Activated gamma-delta T cell treated with Interleukin-2 at 50 U/mL for 16 hours (primary cell): ENCODE measurements at places on chromosomes 5 and 9.

DNA sequence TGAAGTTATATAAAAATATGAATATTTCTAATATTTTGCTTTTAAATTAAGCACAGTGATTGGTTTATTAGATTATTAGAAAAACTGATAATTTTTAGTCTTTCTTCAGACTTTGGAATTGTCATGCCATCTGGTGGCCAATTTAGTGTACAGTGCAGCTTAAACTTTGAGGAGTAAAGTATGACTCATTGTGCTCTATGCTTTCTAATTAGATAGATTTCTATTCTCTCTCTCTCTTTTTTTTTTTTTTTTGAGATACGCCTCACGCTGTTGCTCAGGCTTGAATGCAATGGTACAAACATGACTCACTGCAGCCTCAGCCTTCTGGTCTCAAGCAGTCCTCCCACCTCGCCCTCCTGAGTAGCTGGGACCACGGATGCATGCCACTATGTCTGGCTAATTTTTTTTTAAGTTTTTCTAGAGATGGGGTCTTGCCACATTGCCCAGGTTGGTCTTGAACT is 42.1 kb upstream of the GPR21 start:
- DNase-seq: peak; percentile 5

DNA sequence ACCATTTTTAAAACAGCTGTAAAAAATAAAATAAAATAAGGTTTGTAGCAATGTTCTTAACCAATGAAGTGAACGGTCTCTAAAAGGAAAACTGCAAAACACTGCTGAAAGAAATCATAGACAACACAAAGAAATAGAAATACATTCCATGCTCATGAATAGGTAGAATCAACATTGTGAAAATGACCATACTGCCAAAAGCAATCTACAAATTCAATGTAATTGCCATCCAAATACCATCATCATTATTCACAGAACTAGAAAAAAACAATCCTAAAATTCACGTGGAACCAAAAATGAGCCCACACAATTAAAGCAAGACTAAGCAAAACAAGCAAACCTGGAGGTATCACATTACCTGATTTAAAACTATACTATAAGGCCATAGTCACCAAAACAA is 67.6 kb upstream of the RGMB start:
- DNase-seq: no peak

GRCh38 chr9:125522328-125522725 is 184.7 kb downstream of the MAPKAP1 start:
- no peak for DNase-seq

DNA sequence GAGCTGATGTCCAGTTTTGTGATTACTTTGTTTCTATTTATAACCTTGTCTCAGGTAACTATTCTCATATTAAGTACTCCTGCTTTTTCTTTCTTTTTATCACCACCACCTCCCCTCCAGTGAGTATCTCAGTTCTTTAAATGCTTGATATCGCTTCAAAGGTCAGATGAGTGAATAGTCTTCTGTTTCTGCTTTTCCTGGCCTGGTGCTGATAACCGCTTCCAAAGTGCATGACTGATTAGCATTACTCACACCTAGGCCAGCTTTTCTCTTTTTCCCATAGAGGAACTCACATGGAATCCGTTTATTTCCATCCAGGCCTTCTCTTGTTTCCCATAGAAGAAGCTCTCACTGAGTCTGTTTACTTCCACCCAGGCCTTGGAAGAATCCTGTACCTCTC is 3.2 kb downstream of the SLC36A1 start:
- no peak for DNase-seq

DNA sequence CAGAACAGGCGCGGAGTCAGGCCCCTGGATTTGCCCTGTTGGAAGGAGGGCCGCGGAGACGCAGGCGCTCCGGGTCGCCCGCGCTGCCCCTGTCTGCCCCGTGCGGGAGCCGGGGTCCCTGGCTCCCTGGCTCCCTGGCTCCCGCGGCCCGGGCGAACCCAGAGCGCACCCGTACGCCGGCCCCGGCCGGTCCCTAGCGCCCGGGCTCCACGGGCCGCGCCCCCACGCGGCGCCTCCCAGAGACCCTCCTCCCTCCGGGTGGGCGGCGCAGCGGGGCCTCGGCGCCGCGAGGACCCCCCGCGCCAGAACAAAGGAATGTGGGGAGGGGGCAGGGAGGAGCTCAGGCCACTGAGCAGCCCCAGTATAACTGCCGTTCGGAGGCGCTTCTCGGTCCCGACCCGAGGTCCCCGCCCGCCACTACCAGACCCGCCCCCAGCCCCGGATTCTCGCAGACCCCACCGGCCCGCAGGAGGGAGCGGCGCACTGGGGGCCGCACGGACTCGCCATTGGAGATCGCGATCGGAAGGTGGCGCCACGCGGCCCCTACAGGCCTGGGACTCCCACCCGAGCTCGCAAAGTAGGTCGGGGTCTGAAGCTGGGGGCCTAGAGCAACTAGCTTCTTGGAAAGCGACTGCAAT is 2.4 kb downstream of the NFIL3 start:
- no peak for DNase-seq

- no peak for DNase-seq
Observed at GRCh38 chr5:151128817-151129216, 28.8 kb downstream of the ANXA6 start.

DNA sequence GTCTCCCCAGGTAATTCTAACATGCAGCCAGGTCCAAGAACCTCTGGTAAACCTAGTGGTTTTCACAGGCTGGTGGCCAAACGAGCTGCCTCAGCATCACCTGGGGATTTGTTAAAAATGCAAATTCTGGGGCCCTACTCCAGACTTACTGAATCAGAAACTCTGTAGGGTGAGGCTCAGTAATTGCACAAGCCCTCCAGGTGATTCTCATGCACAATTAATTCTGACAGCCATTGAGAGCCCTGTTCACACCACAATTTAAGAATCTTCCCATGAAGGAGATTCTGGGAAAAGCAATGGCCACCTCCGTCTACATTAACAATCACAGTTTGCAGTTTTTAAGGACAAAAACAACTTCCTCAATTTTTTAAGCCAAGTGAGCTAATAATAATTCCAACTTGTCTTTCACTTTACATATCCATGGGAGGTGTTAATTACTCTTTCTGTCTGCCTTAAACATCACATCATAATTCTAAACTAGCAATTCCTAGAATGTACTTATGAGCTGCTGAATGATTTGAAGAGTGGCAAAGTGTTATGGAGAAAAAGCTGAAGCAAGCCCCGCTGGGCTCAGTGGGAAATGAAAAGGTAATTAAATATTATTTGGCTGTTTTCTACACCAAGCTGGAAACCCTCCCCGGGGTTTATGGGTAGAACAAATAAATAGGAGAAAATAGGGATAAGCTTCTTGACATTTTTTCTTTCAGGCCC is 70.0 kb downstream of the GLDC start:
- no peak for DNase-seq

DNA sequence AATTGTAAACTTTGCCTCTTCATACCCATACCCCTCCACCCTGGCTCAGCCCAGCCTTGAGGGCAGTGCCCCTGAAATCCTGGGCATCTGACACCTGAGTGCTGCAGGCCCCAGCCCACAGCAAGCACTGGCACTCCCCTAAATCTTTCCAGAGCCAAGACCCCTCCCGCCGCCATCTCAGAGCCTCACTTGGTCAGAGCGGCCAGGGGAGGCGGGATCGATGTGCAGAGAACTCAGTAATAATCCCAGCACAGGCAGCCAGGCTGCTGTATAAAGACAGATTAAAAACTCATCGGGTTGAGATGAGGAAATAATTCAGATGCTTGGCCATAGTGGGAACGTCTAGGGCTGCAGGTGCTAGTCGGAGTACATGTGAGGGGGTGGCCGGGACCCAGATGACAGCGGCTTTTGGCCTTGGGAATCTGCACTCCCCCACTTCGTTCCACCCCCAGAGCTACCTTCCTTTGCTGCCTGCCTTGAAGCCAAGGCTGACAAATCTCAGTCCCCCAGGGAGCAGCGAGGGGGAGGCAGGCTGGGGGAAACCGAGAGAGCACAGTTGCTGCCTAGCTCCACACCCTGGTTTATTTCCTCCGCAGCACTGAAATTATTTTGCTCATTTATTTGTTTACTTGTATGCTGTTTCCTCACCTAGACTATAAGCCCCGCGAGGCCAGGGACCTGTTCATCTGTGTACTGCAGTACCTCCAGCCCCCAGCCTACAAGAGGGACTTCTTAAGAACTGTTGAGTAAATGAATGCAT is 19.5 kb upstream of the ARAP3 start:
- DNase-seq: no peak

GRCh38 chr5:125484272-125484741 is 737.9 kb upstream of the ZNF608 start:
- DNase-seq: no peak

- no peak for DNase-seq
Observed at GRCh38 chr9:93808115-93809029, 146.8 kb downstream of the BARX1 start.

DNA sequence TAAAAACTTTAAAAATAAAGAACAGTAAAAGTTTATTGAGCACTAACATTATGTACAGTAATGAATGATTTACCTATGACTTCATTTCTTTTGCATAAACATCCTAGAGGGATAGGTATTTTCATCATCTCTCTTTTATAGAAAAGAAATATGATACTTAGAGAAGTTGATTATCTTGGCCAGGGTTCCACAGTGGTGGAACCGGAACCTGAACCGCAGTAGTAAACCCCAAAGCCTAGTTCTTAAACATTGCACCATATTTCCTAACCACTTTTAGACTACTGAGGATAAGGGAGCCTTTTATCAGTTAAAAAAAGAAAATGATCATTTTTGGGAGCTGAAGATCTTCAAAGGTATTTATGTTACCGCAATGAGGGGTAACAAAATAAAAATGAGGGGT is 205.7 kb upstream of the SGCD start:
- no peak for DNase-seq

GRCh38 chr9:88976890-88977257 is 14.4 kb upstream of the S1PR3 start:
- no peak for DNase-seq

GRCh38 chr5:147735621-147736125 is 46.9 kb downstream of the JAKMIP2 start:
- no peak for DNase-seq

- DNase-seq: no peak
Observed at GRCh38 chr5:39063037-39063436, 11.2 kb downstream of the RICTOR start.

GRCh38 chr9:111483439-111483857 is 735 bp downstream of the ECPAS start:
- DNase-seq: peak; percentile 36

DNA sequence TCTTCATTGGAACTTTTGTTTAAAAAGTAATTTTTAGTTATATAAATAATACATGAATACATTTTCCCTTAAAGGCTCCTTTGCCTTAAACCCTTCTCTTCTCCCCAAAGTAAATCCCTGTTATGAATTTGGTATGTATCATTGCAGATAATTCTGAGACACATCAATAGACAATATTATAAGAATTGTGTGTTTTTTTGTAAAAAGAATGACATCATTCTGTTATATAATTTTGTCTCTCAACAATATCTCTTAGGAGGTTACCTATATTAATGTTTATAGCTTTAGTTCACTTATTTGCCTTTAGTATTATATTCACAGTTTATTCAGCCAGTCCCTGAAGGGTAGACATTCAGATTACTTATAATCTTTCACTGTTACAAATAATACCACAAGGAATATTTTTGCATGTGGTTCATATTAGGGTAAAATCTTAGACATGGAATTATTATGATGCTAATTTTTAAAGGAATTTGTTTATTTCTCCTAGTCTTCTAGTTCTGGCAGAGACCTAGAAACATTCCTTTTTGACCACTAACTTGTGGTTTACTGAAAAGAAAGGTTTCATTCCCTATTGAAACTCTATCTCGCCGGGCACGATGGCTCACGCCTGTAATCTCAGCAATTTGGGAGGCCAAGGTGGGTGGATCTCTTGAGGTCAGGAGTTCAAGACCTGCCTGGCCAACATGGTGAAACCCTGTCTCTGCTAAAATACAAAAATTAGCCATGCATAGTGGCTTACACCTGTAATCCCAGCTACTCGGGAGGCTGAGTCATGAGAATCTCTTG is 105.6 kb downstream of the KCTD16 start:
- DNase-seq: no peak

- DNase-seq: no peak
Observed at GRCh38 chr5:150189728-150190502, at the start of gene SLC6A7. SLC6A7 (plus strand) TSS chr5:150190062; CDS start chr5:150190328, 266 bp downstream.

GRCh38 chr5:93612855-93613243 is 29.8 kb downstream of the NR2F1 start:
- no peak for DNase-seq

- no peak for DNase-seq
Observed at GRCh38 chr5:80654054-80654390, 430 bp upstream of the MSH3 start.

- DNase-seq: no peak
Observed at GRCh38 chr5:7471710-7472109, 75.8 kb downstream of the ADCY2 start.

GRCh38 chr5:174444479-174445188 is 279.7 kb upstream of the MSX2 start:
- DNase-seq: no peak

DNA sequence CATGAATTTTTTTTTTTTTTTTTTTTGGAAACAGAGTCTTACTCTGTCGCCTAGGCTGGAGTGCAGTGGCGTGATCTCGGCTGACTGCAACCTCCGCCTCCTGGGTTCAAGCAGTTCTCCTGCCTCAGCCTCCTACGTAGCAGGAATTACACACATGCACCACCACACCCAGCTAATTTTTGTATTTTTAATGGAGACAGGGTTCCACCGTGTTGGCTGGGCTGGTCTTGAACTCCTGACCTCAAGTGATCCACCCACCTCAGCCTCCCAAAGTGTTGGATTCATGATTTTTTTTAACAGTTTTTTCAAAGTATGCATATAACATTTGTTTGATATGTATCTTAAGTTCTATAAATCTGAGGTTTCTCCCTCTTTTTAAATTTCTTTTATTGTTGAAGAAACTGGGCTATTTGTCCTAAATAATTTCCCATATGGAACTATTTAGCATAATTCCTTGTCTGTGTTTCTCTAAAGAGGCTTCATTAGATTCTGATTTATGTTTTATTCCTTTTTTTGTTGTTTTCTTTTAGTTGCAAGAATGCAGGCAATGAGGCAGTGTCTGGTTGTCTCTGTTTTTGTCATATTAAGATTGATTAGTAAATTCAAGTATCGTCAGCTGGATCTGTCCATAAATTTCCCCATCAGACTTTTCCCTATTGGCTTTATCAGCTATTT is 16.4 kb downstream of the RARS1 start:
- no peak for DNase-seq

GRCh38 chr9:129235931-129236331 is 57.9 kb upstream of the IER5L start:
- DNase-seq: peak; percentile 70

DNA sequence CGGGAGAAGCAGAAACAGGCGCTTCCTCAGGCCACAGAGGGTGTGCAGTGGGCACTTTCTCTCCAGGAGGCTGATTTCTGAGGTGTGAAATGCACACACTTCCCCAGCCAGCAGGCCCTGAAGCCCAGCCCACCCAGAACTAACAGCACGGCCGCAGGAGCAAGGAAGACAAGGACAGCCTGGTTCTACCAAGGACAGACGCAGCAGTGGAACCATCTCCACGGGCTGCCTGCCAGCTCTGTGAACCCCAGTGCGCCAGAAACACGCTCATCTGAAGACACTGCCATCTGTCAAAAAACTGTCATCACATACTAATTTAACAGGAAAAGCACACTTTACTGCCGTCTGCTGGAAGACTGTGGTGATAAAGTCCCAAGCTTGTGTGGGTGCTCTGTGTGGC is 40.7 kb downstream of the MAPK9 start:
- no peak for DNase-seq

GRCh38 chr9:127580879-127581475 is 31.1 kb upstream of the STXBP1 start:
- no peak for DNase-seq
